ENCODE measurements at places on chromosomes 16 and 17.
A peak's percentile ranks its signal among the peaks of the same experiment; 100 is the strongest.

DNA sequence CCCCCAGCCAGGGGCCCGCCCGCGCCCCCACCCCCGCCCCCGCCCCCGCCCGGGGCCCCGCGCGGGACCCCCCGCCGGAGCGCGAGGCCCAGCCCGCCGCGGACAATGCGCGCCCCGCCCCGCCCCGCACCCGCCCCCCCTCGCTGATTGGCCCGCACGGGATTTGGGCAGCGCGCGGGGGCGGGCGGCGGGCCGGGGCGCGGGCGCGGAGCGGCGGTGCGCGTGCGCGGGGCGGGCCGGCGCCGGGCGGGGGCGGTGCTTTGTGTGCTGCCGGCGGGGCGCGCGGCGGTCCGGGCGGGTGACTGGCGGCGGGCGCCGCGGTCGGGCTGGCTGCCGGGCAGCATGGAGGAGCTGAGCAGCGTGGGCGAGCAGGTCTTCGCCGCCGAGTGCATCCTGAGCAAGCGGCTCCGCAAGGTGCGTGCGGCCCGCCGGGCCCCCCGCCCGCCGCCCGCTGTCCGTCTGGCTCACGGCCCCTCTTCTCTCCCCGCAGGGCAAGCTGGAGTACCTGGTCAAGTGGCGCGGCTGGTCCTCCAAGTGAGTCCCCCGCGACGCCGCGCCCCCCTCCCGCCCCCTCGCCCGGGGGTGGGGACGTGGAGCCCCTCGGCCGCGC, at the start of gene CBX2:
TSS of gene CBX2 (plus strand) at position 255 of the 610 bp plus-strand sequence. CDS start at position 343, 88 bp downstream.
- DNase-seq = peak; percentile 86

GRCh38 chr17:75778861-75779249, 5.8 kb upstream of the UNK start:
- DNase-seq = no peak

- no peak for DNase-seq
Measured at GRCh38 chr17:67544364-67544955, 167.4 kb downstream of the PITPNC1 start.

DNA sequence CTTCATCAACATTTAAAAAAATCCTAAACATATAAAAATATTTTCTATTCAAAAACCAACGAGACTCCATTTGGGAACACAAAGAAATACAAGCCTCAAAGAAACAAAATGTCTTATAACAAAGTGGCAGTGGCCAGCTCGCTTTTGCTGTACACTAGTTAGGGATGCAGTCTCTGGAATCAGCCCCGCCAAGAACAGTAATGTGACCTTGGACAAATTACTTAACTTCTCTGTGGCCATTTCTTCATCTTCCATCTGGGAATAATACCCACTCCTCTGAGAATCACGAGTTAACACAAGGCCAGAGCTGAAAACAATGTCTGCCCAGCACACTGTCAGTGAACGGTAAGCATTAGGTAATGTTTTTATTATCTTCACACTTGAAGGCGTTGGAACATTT, 5.6 kb downstream of the STAT5B start:
- no peak for DNase-seq

- DNase-seq = no peak
Measured at GRCh38 chr16:80437707-80438106, 103.1 kb upstream of the DYNLRB2 start.

DNA sequence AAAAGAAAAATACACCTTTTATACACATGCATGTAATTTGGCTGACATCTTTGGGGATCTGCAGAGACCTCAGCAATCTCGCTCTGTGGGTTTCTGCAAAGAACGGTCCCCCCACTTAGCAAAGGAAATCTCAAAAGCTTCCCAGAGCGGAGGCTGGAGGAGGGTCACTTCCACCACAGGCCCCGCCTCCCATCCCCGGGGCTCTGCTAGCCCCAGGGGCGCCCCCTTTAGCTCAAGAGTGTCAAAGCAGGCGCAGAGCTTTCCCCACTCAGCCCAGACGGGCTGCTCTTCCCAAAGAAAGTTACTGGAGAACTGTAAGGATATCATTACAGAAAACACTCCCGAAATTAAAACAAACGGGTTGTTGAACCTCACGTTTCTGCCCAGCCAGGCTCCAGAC, 11.4 kb downstream of the SLC13A5 start:
- DNase-seq = peak; percentile 36

GRCh38 chr17:77322514-77323412, 182.0 kb downstream of the SEC14L1 start:
- no peak for DNase-seq

GRCh38 chr16:1102921-1103635, 7.0 kb upstream of the C1QTNF8 start:
- peak; percentile 73 for DNase-seq

DNA sequence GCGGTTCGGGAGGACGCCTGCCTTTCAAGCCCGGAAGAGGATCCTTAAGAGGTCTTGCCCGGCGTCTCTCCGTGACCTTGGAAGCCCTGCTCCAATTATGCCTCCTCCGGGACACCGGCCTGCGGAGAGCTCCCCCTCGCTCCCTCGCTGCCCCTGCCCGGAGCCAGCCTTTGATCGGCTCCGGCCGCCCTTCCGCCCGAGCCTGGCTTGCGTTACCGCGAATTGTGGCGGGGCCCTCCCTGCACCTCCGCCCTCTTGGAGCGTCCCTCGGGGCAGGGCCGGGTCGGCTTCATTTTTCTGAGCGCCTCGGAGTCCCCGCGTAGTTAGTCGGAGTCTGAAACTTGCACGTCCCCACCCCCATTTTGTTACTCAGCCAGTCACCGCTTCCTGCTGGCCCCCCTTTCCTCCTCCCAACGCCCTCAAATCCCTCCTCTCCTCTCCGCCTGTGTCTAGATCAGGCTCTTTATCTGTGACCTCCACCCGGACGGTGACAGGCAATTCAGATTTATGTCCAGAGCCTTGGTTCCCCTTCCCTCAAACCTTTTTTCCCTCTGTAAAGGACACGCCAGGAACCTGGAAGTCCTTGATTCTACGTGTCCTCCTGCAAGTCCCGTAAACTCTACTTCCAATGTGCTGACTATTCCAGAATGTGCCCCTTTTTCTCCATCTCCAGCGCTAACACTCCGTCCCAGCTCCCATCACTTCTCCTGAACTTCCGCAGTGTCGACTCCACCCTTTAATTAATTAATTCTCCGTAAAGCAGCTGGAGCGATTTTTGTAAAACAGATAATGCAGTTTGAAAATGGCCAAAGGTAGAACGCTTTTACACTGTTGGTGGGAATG, 569 bp upstream of the RABEP2 start:
- DNase-seq = peak; percentile 66

DNA sequence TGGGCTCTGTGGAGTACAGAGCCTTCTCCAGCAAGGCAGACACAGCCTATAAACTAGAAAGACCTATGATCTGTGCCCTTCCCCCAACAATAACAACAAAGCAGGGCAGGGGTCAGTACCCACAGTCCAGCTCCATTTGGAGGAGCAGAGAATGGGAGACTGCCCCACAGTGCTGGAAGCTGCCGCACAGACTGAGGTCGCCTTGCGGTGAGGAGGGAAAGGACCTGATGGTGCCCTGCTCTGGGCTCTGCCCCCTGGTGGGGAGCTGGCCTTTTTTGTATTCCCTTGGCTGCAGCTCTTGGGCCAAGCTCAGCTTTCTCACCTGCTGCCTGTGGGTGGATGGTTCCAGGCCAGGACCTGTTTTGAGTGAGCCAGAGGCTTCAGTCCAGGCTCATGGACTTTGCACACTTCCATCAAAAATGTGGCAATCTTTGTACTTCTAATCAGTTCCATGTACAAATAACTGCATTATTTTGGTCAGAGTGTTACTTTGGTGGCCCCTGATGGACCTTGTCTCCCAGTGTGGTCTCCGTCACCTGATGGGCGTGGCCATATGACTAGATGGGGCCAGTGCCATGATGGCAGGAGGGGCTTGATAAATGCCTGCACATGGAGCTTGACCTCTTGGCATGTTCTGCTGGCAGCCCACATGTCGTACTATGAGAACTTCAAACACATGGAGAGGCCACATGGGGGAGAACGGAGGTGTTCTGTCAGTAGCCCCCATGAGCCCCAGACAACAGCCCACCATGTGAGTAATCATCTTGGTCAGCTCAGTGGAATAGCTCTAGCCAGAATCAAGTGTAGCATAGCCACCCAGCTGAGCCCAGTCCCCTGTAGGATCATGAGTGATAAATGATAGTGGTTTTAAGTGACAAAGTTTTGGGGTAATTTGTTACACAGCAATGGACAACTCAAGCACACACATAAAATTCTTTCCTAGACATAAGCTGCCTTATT, 24.2 kb downstream of the B9D1 start:
- peak; percentile 39 for DNase-seq

DNA sequence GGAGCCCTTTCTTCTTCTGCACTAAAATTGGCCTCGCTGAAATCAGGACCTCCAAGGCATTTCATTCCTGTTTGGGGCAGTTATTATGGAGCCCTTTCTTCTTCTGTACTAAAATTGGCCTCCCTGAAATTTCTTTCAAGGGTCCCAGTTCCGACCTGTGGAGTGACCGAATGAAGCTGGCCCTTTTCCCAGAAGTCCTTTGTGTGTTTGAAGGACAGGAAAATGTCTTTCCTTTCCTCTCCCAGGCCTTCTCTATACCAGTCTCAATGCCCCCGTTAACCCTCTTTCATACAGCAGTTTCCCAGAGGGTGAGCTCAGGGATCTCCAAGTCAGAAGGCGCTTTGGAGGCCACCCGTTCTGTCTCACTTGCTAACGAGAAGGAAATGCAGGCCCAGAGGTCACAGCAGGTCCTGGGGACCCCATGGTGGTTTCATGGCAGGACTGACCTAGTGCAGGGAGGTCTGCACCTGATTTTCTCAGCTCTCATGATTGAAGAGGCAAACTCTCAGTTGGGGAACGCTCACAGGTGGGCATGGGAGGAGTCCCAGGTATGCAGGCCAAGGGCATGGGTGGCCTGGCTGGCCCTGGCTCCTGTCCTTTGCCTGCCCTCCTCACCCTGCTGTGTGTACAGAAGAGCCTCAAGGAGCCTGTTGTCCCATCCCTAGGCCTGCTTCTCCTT, 37.1 kb upstream of the DOC2B start:
- DNase-seq = no peak

- no peak for DNase-seq
Measured at GRCh38 chr16:9007177-9007794, 43.6 kb upstream of the USP7 start.

- no peak for DNase-seq
Measured at GRCh38 chr16:84605339-84605848, 12.5 kb downstream of the COTL1 start.

GRCh38 chr17:10836966-10837590, 809 bp downstream of the PIRT start:
- no peak for DNase-seq

DNA sequence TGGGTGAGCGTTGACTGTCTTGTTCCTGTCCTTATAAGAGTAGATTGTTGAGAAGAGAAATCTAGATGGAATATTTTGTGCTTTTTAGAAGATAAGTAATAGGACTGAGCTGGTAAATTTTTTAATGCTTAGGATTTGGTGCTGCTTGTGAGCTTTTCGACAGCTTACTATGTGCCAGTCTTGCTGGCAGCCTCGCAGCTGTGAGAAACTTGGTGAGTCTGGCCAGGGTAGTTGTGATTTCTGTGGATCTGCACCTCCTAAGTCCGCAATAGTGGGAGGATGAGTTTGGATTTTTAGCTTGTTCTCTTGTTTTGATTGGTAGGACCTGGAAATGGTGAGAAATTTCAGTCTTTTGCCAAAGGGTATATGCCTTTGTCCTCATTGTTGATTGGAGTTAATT, 3.6 kb downstream of the SOCS7 start:
- DNase-seq = no peak

- DNase-seq = peak; percentile 35
Measured at GRCh38 chr16:81696961-81697615, 82.0 kb upstream of the PLCG2 start.

GRCh38 chr17:17941015-17941414, 31.2 kb downstream of the TOM1L2 start:
- no peak for DNase-seq

GRCh38 chr16:9801651-9802050, 380.6 kb downstream of the GRIN2A start:
- no peak for DNase-seq

DNA sequence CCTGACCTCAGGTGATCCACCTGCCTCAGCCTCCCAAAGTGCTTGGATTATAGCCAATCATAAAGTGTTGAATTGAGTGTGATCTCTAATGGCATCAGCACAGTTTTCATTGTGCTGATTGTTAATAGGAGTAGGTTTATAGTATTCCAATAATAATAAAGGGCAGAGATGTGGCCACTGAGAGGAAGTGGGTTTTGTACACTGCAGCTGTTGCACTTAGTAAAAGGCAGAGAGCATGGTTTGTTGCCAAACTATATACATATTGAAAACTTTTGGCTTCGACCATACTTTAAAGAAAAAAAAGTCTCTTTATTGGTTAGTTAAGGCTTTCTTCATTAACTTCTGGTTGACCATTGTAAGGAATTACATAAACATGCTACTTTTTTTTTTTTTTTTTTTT, 185.9 kb downstream of the CDK5R1 start:
- no peak for DNase-seq

DNA sequence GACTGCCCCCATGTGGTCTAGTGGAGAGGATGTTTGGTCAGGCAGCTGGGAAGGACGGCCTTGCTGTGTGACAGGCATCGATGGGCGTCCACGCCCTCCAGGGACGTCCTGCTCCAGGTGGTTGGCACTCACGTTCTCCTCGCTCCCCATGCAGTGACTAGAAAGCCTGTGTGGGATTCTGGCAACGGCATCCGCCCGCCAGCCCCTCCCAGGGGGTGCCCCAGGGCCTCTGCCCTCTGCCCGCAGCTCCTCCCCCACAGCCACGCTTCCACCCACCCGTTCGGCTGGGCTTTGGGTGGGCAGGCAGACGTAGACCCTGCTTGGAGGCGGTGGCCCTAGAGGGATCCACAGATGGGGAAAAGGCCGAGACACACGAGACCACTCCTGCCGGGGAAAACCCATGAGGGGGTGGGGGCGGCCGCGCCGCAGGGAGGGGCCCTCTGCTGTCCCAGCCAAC, 4.7 kb upstream of the IL17C start:
- DNase-seq = no peak

- DNase-seq = no peak
Measured at GRCh38 chr17:13334374-13334773, 267.4 kb downstream of the HS3ST3A1 start.

DNA sequence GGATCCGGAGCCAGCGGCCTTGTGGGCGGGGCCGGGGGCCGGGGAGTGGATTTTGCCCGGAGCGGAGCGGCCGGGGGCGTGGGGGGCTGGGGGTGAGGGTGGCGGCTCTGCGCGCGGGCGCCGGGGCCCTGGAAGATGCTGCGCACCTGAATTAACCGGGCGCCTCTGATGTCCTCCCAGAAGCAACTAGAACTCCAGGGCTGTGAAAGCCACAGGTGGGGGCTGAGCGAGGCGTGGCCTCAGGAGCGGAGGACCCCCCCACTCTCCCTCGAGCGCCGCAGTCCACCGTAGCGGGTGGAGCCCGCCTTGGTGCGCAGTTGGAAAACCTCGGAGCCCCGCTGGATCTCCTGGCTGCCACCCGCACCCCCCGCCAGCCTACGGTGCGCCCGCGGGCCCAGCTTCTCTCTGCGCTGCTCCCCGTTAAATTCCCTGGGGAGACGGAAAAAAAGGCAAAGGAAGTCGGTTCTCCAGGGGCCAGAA, 549 bp downstream of the SLC26A11 start:
- peak; percentile 15 for DNase-seq

GRCh38 chr16:49464877-49465504, 91.4 kb downstream of the C16orf78 start:
- DNase-seq = no peak
